Fibroblast of upper back skin (primary cell): ENCODE measurements at places on chromosomes 5 and 9.

GRCh38 chr5:102048940-102049339 is 247.1 kb downstream of the SLCO4C1 start:
- DNase-seq = peak; percentile 8

GRCh38 chr9:76895186-76895585 is 10.7 kb downstream of the PRUNE2 start:
- no peak for DNase-seq

DNA sequence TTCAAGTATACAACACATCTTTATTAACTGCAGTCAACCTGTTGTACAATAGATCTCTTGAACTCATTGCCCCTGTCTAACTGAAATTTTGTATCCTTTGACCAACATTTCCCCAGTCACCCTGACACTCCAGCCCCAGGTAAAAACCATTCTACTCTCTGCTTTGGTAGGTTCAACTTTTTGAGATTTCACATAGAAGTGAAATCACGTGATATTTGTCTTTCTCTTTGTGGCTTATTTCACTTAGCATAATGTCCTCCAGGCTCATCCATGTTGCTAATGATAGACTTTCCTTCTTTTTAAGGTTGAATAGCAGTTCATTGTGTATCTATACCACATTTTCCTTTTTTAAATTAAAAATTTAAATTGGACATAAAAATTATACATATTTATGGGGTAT is 126.5 kb upstream of the MAN2A1 start:
- DNase-seq = no peak

DNA sequence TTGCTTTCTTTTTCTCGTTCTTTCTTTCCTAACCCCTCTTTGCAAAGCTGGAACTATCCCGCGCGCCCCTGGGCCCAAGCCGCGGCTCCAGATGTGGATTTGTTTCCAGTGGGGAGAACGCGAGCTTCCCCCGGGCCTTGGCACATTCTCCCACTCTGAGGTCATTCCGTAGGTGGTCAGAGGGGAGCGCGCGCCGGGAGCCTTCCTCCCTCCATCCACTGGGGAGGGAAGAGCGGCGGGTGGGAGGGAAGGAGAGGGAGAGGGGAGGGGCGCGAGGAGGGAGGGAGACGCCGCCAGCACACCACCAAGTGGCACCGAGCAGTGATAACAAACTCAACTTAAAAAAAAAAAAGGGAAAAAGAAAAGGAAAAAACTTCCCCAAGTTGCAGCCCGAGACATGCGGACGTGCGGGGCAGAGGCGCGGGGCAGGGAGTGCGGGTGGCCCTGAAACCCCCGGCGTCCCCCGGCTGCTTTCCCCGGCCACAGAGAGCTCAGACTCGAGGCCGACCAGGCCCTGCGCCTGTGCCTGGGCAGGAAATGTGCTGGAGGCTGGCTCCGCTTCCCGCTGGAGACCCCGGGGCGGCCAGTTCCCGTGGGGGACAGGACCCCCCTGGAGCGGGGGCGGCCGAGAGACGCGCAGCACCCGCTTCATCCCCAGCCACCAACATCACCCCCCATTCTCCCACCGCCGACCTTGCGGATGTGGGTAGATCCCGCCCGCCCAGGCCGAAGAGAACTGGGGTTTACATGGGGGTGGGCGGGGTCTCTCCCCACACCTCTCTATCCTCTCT is 3.1 kb downstream of the IER5L start:
- peak; percentile 96 for DNase-seq

GRCh38 chr5:5456858-5457257 is 34.4 kb downstream of the ICE1 start:
- DNase-seq = no peak

DNA sequence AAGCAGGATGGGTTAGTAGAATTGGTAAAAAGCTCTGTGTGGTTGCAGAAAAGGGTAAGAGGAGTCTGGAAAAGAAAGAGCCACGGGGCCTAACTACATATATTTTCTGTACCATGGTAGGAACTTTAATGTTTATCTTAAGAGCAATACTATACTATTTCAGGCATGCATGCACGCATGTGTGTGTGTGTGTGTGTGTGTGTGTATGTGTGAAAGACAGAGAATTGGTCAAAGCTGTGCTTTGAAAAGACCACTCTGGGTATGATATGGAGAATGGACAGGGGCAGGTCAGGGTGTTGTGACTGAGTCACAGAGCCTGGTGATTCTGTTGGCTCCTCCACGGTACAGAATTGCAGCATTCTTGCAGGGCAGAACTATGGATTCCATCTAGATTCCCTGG is 339.3 kb downstream of the SLIT3 start:
- peak; percentile 61 for DNase-seq

GRCh38 chr5:149265597-149265996 is 6.1 kb upstream of the AFAP1L1 start:
- DNase-seq = peak; percentile 48

DNA sequence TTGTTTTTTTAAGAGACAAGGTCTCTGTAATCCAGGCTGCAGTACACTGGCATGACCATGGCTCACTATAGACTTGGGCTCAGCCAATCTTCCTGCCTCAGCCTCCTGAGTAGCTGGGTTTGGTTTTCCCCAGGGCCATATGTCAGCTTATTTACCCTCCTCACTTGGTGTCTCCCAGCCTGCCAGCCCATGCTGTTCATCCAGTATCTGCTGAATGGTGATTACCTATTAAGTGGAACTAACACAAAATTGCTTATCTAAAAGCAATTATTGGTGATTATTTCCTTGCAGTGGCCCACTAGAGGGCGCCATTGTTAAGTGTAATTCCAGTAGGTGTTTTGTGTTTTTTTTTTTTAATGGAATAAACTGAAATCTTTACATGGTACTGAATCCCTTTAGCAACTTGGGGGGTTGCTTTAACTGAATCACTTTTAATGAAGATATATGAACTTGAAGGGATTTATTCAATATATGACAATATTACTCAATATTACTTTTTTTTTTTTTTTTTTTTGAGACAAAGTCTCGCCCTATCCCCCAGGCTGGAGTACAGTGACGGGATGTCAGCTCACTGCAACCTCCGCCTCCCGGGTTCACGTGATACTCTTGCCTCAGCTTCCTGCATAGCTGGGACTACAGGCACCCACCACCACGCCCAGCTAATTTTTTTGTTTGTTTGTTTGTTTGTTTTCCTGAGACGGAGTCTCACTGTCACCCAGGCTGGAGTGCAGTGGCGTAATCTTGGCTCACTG is 13.8 kb downstream of the EXOSC2 start:
- DNase-seq = peak; percentile 68

GRCh38 chr5:175452166-175452565 is 8.2 kb upstream of the DRD1 start:
- no peak for DNase-seq

DNA sequence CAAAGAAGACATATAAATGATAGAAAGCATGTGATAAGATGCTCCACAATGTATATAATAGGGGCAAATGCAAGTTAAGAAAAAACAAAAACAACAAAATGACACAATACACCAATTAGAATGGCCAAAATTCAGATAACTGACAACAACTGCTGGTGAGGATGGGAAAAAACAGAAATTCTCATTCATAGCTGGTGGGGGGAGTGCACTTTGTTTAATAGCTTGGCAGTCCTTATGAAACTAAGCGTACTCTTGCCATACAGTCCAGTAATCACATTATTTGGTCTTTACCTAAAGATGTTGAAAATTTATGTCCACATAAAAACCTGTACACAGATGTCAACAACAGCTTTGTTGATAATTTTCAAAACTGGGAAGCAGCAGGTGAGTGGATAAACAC is 791.1 kb upstream of the CDH10 start:
- DNase-seq = no peak

GRCh38 chr5:145246961-145247744 is 588.0 kb downstream of the PRELID2 start:
- DNase-seq = peak; percentile 9

DNA sequence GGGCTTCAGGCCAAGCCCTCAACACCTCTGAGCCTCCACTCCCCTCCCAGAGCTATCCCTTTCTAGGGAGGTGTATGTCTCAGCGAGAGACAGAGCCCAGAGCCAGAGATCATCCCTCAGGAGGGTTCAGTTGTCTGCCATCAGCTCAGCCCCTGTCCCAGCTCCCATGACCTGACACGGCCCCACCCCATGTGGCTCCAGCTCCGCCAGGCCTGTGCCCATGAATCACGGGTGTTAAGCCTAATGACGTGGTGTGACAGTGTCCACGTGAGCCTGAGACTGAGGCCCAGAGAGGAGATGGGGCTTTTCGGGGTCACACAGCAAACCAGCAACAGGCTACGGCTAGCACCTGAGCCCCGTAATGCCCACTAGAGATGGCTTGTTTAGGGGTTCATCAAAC is 60.9 kb upstream of the ORM1 start:
- no peak for DNase-seq

DNA sequence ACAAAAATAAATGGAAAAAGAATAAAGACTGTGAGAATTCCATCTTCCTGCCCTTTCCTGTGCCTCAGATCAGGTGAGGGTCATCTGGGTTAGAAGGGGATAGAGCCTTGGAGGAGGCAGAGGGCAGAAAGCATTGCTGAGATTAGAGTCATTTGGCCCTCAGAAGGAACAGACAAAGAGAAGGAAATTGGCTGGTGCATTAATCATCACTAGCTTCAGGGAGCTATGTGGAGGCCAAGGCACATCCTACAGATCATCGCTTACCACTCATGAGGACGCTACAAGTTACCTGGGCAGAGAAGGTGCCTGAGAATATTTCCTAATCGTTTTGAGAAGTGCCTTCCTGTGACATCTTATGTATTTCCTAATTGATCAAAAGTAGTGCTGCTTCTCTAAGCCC is 74.5 kb downstream of the C7 start:
- no peak for DNase-seq

GRCh38 chr5:174514983-174515394 is 209.4 kb upstream of the MSX2 start:
- DNase-seq = no peak

- DNase-seq = no peak
These were observed 49.4 kb downstream of the GGTA1 start for GRCh38 chr9:121450241-121450640.

DNA sequence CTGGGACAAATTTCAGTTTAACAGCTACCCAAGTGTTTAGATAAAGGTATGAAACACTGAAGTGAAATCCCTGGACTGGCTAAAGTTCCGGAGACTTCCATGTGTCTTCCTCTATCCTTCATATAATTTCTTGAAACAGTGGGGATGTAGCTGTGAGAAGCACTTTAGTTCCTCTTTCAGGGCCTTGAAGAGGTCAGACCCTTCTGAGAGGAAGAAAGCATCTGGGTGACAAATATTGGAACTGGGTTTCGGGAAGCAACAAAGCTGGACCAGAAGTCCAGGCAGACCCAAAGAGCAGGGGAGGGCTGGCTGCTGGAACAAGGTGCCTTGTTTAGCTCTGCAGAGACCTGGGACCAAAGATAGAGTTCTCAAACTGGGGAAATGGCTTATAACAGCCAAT is 75.4 kb upstream of the ZFAND5 start:
- DNase-seq = no peak

DNA sequence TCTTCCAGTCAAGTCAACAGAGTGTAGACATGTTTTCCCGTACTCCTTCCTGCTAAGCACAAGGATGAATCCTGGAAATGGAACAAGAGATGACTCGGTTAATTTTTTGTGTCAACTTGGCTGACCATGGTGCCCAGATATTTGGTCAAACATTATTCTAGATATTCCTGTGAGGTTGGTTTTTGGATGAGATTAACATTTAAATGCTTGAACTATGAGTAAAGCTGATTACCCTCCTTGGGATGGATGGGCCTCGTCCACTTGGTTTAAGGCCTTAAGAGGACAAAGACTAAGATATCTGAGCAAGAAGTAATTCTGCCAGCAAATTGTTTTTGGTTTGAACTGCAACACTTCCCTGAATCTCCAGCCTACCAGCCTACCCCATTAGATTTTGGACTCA is 338.1 kb upstream of the MSX2 start:
- DNase-seq = peak; percentile 73

- no peak for DNase-seq
These were observed 841 bp downstream of the ACSL6 start for GRCh38 chr5:132010645-132010988.

GRCh38 chr5:14243766-14244165 is 100.6 kb downstream of the TRIO start:
- no peak for DNase-seq

- no peak for DNase-seq
These were observed 8.9 kb downstream of the AGXT2 start for GRCh38 chr5:35038891-35039290.

GRCh38 chr9:34426347-34427074 is 31.9 kb downstream of the FAM219A start:
- no peak for DNase-seq

GRCh38 chr9:75911390-75911789 is 20.9 kb downstream of the PCSK5 start:
- no peak for DNase-seq

- DNase-seq = no peak
These were observed 24.6 kb downstream of the CSF2 start for GRCh38 chr5:132098151-132098594.

DNA sequence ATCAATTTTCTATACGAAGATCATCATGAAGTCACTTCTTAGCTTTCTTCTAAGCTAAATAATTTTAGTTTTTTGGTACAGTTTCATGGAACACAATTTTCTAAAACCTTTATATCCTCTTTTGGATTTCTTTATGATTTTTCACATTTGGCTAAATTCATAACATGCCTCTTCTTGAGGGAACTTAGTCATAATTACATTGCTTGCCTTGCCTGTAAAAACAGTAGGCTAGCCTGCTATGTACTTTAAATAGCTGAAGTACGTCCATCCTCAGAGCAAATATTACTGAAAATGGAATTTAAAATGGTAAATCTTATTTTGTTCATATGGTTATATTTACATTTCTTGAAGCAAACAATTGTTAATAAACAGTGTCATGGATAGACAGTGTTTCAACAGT is 225.0 kb downstream of the VPS13A start:
- peak; percentile 28 for DNase-seq

- no peak for DNase-seq
These were observed 245.3 kb downstream of the ENC1 start for GRCh38 chr5:74394916-74395880.

GRCh38 chr5:171437286-171437821 is 17.9 kb downstream of the FGF18 start:
- no peak for DNase-seq

DNA sequence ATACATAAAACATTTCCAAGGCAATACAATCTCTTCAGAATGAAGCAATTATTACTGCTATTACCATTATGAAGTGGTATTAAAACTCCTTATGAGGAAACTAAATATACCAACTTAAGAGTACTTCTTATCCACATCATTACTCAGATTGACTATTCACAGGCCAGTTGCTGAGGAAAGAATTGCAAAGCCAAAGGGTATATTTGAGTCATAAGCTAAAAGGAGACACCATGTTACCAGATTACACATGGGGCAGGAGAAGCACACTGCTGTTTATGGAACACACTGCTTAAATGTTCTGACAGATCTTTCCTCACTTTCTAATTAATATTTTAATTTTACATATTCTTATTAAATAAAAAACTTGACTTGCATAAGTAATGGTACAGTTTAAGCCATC is 1726.4 kb upstream of the NUDT12 start:
- no peak for DNase-seq

GRCh38 chr5:155512329-155512728 is 498.8 kb downstream of the KIF4B start:
- DNase-seq = no peak

GRCh38 chr5:171481571-171482433 is 62.4 kb downstream of the FGF18 start:
- DNase-seq = no peak
